ENCODE measurements at places on chromosomes 13 and 19.

DNA sequence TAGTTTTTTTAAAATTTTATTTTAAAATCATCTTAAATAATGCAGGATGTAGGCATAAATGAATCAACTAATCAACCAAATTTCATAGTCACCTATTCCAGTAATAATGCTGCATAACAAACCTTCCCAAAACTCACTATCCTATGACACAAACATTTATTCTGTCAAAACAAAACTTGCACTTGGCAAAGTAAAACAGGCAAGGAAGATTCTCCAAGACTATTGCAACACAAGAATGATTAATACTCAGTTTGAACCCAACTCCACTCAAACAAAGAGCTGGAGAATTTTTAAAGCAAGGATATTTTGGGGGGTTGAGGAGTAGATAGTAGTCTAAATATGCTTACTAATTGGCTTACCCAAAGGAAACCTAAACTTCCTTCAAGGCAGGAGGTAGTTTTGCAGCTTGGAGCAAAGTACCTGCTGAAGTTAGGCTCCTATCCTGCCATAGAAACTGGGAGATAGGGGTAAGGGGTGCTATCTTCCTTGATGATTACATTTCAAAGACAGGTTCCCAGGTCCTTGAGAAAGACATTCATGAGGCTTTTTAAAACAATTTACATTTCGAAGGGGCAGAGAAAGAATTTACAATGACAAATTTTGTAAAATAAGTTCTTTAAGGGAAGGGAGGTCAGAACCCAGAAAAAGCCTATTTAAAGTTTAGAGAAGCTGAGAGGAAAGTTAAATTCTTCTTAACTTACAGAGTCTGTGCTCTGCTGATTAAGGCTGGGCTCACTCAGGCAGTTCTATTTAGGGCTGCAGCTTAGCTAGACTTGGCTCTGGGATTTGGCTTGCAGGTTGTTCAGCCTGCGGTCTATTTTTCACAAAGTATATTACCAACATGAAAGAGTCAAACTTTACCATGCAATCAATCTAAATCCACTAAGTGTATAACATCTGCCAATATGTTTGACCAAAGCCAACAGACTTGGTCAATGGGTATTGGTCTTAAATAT is 549.0 kb downstream of the KCTD12 start:
- ATAC-seq = peak; percentile 45

DNA sequence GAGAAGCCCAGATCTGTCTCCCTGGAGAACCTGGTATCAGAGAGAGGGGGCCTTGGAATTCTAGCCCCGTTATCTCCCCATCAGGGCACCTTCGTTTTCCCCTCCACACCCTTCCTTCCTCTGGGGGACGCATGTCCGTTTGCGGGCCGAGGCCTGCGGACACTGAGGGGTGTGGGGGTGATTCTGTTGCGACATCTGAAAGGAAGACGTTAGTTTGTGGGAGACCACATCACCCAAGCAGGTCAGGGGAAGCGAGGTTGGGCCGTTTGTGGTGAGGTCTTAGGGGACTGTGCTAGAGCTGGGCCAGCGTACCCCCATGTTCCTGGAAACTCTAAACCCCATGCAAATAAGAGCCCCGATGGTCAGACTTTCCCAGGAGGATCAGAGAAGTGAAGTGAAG is 3.7 kb upstream of the HSH2D start:
- no peak for ATAC-seq

GRCh38 chr13:61884830-61885229 is 469.2 kb upstream of the PCDH20 start:
- ATAC-seq = no peak

- no peak for ATAC-seq
These were observed 5.2 kb upstream of the BCAT2 start for GRCh38 chr19:48815870-48816501.

GRCh38 chr19:7883796-7884570 is 4.3 kb upstream of the LRRC8E start:
- no peak for ATAC-seq

DNA sequence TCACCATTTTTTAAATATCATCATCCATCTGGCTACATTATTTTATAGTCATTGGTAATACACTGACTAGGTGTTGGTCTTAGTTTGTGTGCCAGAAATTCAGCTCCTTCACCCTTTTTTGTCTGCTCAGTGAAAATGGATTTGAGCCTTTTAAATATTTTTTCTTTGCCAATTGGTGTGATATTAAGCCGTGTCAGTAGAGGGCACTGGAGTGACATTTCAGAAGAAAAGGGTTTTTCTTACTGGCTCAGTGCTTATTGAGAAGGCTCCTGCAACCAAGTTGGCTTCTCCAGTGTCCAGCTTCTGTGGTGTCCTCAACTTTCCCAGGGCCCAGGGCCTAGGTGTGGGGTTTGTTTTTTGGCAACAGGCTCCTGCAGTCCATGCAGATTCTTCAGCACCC is 546.6 kb downstream of the DACH1 start:
- no peak for ATAC-seq

DNA sequence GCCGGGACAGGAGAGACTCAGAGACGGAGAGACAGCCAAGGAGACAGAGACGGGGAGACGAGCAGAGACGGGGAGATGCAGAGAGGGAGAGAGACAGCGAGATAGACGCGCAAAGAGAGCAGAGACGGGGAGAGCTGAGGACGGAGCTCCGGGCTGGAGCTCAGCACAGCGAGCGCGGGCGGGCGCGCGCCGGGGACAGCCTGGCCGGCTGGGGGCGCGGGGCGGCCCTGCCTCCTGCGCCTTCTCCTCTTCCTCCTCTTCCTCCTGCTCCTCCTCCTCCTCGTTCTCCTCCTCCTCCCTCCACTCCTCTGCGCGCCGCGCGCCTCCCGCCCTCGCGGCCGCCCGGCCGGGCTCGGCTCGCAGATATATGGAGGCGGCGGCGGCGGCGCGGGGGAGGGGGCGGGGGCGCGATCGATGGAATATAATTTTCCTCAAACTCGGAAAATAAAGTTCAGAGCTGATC is at the start of gene ERFL:
ERFL (minus strand) TSS at position 229 of the 463 bp plus-strand sequence. CDS start 15,530 bp downstream, outside the sequence.
- no peak for ATAC-seq

DNA sequence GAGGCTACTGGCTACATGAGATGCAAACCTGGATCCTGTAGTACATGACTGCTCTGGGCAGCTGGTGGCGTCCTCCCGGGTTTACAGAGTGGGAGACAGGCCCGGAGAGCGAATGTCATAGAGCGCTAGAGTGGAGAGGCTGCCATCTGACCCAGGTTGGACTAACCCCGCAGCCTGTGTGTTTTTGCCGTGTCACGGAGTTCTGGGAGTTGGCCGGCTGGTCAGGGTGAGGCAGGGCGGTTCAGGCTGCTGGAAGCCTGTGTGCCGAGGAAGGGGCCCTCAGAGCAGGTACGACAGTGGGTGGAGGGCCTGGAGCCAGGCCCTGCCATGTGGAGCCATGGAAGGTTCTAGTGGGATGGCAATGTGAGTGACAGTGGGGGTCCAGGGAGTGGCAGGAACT is 12.5 kb downstream of the CRTC1 start:
- no peak for ATAC-seq

- ATAC-seq = no peak
These were observed 10.3 kb upstream of the IL4I1 start for GRCh38 chr19:49906879-49907564.

- ATAC-seq = no peak
These were observed 130.8 kb downstream of the IRS2 start for GRCh38 chr13:109655611-109656010.

GRCh38 chr19:39098365-39099269 is 14.4 kb downstream of the ACP7 start:
- no peak for ATAC-seq

GRCh38 chr13:76552041-76552772 is 334.0 kb downstream of the KCTD12 start:
- no peak for ATAC-seq

DNA sequence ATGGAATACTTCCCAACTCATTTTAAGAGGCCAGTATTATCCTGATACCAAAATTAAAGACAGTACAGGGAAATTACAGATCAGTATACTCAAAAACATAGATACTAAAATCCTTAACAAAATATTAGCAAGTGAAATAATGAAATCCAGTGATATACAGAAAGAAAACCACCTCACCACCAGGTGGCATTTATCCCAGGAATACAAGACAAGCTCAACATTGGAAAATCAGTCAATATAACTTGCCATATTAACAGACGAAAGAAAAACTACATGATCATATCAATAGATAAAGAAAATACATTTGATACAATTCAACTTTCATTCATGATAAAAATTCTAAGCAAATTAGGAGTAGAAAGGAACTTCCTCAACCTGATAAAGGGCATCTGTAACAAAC is 6.7 kb upstream of the GNA15 start:
- no peak for ATAC-seq

DNA sequence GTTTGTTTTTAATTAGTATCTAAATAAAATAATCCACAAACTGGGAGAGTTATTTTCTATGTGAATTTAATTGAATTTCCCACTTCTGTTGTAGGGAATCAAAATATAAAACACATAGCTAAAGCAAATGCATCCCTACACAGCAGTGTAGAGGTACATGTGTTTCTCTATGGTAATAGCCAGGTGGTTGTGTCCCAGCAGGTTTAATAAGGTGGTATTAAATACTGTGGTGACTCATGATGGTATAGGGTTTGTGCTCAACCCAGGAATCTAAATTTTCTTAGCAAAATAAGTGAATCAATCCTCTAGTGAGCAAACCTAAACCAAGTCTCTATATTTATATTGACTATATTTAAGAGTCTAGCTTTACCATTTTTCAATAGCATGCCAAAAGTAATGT is 30.0 kb downstream of the PCDH9 start:
- no peak for ATAC-seq

- ATAC-seq = no peak
These were observed 45.7 kb downstream of the C1QTNF9 start for GRCh38 chr13:24355103-24355502.

DNA sequence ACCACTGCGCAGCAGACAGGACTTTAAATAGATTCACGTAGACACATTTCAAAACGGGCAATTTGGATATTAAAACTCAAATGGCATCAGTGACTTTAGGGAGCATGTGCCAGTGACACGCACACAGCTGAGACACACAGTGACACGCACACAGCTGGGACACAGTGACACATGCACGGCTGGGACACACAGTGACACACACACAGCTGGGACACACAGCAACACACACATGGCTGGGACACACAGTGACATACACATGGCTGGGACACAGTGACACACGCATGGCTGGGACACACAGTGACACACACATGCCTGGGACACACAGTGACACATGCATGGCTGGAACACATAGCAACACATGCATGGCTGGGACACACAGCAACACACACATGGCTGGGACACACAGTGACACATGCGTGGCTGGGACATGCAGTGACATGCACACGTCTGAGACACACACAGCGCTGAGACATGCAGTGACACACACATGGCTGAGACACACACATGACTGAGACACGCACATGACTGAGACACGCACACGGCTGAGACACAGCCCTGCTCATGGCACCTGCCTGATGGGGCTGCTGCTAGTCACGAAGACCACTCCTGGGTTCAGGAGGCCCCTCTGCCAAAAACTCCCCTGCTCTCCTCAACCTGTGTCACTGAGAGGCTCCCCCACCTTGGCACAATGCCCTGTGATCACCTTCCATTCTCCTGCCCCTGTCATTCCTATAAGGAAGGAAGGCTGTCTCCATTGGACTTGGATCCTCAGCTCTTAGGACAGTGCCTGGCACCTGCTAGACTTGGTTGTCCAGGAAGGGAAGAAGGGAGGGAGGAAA is 52.5 kb downstream of the SOX1 start:
- no peak for ATAC-seq

DNA sequence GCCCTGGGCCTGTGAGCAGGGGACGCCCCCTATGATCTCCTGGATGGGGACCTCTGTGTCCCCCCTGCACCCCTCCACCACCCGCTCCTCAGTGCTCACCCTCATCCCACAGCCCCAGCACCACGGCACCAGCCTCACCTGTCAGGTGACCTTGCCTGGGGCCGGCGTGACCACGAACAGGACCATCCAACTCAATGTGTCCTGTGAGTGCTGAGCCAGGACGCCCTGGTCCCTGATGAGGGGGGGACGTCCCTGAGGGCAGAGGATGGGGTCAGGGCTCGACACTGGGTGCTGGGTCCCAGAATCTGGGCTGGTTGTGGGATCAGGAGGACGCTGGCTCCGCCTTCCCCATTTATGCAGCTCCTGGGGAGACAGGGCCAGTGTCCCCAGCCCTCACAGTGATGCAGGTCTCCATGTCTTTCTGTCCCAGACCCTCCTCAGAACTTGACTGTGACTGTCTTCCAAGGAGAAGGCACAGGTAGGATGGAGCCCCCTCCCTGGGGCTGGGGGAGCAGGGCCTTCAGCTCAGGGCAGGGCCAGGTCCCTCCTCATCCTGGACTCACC is 2.5 kb downstream of the SIGLEC7 start:
- ATAC-seq = no peak

- no peak for ATAC-seq
These were observed 168.4 kb downstream of the ZIC5 start for GRCh38 chr13:99803141-99803540.

DNA sequence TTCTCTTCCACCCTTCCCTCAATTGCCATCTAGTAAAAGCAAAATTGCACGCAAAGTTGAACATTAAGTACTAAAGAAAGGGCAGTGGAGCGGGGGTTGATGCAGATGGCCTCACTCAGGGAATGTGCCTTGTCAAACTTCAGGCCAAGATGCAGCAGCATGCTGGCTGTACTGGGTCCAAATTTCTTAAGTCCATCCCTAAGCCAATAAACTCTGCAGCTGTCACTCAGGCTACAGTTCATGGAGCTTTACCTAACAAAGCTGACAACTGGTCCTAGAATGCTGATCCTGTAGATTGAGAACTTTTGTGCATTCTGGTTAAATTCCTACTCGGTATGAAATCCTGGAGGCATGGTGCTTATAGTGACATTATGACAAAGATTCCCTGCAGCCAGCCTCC is 88.4 kb downstream of the FOXO1 start:
- peak; percentile 43 for ATAC-seq

GRCh38 chr19:35162471-35163326 is 8.2 kb downstream of the FXYD5 start:
- no peak for ATAC-seq

DNA sequence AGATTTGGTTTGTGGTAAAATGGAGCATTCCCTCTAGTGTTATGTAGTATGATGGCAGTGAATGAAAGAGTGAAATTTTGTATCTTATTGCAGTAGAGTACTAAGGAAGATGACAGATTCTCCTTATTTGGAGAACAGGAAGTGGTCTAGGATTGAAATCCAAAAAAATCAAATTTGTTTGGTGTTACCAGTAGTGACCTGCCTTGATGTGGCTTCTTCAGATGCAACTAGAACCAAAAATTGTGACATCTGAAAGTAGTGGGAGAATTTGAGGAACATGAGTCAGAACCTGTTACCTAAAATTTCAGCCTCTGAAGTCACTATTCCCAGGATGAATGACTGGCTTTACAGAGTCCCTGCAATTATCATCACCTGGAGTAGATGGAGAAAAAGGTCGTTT is 165.9 kb downstream of the KLF5 start:
- no peak for ATAC-seq

GRCh38 chr19:13149628-13150186 is 468 bp downstream of the STX10 start:
- ATAC-seq = peak; percentile 4

- ATAC-seq = no peak
These were observed 79.5 kb downstream of the TEX29 start for GRCh38 chr13:111399776-111400538.
